ENCODE measurements at places on chromosomes 13 and 19.

DNA sequence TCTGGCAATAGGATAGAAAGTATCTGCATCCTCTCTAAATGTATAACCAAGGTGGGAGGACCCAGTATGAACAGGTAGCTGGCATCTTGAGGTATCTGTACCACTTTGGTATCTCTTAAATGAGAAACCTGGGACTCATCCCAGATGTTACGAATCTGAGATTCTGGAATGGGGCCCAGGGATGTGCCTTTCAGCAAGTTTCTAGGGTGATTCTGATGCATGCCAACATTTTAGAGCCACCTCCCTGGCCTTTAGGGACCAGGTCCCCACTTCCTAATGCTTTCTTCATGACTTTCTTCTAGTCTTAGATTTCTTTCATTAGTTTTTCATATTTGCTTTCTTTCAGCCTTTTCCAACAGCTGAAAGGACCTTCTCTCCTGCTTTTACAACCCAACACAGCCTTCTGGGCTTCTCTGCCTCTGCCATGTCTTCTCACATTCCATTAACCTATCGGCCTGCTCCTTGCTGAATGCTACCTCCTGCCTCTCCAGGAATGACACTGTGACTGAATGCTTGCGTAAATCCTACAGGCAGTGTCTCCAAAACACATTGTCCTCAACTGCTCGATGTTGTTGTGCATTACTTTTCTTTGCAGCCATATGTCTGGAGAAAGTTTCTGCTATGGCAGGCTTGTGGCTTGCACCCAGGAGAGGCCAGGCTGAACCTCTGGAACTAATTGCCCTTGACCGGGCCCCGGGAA, 284.0 kb downstream of the DNAJC15 start:
- DNase-seq: no peak

DNA sequence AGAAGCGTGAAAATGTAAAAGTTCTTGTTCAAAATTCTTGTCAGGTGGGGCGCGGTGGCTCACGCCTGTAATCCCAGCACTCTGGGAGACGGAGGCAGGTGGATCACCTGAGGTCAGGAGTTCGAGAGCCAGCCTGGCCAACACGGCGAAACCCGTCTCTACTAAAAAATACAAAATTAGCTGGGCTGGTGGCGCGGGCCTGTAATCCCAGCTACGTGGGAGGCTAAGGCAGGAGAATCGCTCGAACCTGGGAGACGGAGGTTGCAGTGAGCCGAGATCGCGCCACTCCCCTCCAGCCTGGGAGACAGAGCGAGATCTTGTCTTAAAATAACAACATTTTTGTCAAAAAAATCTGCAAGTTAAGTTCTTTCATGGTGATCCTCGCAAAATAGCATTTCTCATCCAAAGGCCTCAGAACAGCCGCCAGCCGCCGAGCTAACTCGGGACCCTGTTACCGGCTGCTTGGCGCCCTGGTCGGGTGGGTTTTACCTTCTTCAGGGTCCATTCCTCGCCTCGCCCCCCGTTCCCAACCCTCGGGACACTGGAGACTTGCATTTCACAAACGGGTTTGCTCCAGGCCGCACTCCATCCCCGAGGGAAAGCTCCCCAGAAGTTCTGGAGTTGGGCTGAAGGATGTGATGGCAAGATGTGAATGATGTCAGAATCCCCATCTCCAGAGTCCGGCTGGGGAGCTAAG, 1.6 kb downstream of the LATS2 start:
- DNase-seq: no peak

GRCh38 chr19:44741841-44742329, 6.6 kb upstream of the BCL3 start:
- peak; percentile 94 for DNase-seq

DNA sequence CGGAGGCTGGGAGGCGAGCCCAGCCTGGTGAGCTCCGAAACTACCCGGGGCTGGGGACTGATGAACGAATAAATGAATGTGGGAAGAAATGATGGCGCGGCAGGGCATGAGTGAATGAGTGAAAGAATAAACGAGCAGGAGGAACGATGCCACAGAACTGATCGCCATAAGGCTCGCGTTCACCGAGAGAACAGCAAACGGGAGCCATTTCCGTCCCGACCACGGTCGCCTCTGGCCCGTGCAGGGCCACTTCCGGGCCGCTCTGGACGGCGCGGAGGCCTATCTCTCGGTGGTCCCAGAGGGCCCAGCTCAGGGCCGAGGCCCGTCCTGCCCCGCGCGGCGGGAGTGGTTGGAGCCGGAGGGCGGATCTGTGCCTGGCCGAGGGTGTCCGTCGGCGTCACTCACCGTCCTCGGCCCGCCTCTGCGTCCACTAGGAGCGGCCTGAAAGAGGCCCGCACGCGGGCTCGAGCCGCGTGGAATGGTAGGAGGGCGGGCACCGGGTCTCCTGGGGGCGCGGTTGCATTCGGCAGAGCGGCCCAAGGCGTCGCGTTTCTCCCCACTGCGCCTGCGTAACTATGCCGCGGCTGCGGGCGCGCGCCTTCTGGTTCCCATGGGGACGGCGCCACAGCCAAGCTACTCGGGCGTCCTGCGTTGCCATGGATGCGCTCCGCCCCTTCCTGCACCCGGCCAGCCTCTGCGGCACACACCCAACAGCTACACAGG, at the start of gene ZNF497:
Gene ZNF497 (minus strand): TSS at position 480 of the 723 bp plus-strand sequence. CDS start 5,116 bp downstream, outside the sequence.
- DNase-seq: peak; percentile 94

DNA sequence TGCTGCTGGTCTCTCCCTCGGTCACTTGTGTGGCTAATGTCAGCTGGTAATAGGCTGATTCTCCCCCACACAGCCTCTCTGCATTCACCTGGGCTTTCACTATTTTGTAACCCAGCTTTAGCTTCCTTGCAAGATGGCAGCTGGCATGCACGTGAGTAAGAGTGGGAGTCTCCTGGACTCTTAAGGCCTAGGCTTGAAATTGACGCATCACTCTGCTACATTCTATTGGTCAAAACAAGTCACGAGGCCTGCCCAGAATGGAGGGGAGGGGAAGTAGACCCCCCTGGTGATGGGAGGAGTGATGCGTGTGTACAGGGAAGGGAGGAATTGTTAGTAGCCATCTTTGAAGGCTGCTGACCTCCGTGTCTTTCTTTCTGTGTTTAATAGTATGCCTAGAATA, 24.9 kb upstream of the PNMA8B start:
- DNase-seq: no peak

DNA sequence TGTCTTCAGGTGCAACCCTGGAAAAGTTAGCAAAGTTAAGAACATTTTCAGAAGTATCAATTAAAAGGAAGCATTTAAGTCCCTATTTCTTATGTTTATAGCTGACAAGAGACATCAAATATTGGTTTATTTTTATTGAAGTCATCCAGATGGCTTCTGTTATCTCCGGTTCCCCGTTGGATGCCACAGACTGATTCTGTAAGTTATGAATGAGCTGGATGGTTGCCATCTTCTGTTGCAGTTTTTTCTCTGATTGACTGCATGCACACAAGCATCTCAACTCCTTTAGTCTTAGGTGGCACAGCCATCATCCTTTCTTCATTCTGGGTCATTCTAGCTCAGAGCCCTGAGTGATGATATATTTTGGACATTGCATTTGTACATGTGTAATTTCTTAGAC, 10.6 kb upstream of the OXGR1 start:
- no peak for DNase-seq

GRCh38 chr19:35742121-35742724, at the start of gene IGFLR1:
IGFLR1 (minus strand) TSS chr19:35742452; CDS start chr19:35741180, 1,272 bp downstream.
- DNase-seq: peak; percentile 83

DNA sequence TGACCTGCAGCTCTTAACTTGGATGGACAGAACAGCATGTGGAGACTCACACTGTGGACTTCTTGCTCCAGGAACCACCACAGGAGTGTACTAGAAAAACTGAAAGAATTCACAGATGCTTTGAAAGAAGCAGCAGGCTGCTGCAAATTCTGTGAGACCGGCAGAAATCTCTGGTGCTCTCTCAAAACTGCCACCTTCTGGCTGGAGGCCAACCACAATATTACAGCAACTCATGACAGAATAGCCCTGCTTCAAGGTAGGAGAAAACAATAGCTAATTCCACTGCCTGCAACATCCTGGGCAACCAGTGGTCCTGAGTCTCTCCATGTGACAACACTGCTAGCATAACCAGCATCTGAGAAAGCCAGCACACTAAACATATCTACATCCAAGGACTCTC, 26.9 kb downstream of the CDK8 start:
- no peak for DNase-seq

DNA sequence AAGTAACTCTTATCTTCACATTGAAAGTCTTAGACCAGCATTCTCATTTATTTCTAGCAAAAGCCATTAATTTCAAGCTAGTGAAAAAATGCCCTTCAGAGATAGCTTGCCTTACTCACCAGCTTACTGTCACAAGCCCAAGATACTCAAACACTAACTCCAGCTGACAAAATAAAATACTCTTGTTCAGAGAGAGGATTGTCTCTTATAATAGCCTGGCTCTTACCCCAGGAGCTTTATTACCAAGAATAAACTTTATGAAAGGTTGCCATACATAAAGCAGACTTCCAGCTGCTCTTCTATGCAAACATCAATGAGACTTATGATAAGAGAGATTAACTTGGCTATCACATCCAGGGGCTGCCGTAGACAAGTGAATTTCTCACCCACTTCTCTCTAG, 53.6 kb downstream of the XPO4 start:
- no peak for DNase-seq

DNA sequence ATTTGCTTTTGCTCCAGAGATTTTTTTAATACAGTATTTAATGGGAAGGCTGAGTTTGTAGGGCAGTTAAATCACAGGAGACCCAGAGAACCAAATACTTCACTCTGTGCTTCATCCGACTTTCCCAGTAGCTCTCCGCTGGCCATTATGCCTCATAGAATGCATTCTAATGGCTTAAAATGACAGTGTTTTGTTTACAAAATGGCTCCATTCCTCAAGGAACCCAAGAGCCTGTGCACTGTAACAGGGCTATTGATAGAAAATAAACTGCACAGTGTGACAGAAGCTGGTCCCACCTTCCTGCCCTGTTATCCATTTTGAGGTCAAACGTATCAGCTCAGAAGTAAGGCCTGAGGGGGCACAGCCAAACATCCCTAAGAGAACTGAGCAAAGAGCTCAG, 136.5 kb downstream of the RAP2A start:
- DNase-seq: no peak

DNA sequence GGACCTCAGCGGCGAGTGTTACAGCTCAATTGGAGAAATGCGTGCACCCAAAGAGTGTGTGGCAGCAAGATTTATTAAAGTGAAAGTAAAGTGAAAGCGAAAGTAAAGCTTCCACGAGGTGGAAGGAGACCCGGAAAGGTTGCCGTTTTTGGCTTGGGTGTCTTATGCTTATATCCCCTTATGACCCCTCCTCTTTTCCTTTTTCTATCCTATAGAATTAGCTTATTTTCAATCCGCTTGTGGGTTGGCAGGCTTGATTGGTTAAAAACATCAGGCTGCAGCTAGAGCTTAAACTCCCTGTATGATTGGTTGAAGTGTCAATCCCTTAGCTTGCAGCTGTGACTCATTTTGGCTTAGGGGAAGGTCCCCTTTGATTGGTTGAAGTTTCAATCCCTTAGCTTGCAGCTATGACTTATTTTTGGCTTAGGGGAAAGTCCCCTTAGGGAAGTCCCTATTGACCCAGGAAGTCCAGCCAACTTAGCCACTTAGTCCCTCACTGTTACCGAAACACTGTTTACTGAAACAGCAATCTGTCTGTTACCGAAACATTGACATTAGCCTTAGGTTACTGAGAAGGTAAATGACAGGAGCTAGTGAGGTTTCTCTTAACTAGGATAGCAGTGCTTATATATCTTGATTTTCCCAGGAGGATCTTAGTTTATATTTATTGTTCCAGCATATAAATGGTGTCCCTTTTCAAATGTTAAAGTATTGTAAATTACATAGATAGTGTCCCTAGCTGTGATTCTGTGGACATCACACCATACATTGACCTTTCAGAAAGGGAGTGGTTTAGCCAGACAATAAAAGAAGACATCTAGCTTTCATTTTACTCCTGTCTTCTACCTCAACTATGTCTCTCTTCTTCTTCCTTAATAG, 575.8 kb downstream of the DACH1 start:
- no peak for DNase-seq

DNA sequence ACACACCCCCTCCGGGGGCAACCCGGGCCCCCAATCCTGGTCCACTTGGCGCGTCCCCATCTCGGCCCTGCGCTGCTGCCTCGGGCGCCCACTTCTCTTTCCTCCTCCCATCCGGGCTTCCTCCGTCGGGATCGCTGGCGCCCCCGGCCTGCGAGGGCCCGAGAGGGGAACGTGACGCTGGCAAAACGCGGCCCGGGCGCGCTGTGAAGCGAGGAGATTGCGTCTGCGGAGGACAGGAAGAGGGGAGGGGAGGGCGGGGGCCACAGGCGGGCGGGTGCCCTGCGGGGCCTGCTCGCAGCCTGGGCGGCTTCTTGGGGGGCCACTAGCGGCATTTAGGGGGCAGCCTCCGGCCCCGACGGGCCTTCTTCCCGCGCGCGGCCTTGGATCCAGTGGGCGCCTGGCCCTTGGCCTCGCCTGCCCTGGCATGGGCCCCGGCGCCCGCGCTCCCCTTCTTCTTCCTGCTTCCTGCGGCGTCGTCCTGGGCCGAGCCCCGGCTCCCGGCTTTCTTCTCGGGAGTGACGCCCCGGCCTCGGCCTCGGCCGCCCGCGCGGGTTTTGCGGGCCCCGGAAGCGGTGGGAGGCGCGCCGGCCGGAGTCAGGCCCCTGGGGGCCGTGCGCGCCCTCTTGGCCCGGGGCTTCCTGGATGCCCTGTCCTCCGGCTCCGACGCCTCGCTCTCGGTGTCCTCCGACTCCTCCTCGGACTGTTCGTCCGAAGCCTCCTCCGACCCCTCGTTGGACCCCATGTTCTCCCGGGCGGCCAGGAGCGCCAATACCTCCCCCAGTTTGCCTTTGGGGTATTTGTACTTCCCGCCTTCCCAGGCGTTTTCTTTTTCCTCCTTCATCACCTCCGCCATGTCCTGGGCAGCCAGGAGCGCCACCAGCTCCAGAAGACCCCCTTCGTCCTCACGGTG, 2.2 kb downstream of the PNMA8B start:
- no peak for DNase-seq

Data from hematopoietic multipotent progenitor cell (in vitro differentiated cells).